Stimulated activated CD8-positive, alpha-beta memory T cell treated with anti-CD3 and anti-CD28 coated beads, Interleukin-7, amount 100 ng/mL, for 24 hours (primary cell): ENCODE measurements at places on chromosomes 5 and 9.

GRCh38 chr9:33799928-33800704 lies 4.8 kb downstream of the PRSS3 start:
- DNase-seq = no peak

DNA sequence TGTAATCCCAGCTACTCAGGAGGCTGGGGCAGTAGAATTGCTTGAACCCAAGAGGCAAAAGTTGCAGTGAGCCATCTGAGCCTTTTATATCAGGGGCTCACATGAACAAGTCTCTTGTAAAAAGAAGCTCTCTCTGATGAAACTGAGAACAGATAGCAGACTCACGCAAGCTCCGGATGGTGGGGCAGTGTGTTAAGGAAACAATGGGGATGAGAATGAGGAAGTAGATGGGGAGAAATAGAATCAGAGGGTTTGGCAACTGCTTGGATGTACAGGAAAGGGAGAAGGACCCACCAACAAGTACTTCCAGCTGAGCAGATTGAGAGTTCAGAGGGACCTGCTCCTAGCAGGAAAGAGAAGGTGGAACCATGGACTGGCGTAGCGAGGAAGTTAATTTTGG lies 18.6 kb downstream of the TMEM252 start:
- no peak for DNase-seq

GRCh38 chr9:88300556-88300955 lies 87.7 kb upstream of the SPIN1 start:
- no peak for DNase-seq

- no peak for DNase-seq
Observed at GRCh38 chr5:107040907-107041306, 629.8 kb downstream of the EFNA5 start.

GRCh38 chr9:26565118-26565517 lies 327.5 kb downstream of the CAAP1 start:
- DNase-seq = no peak

DNA sequence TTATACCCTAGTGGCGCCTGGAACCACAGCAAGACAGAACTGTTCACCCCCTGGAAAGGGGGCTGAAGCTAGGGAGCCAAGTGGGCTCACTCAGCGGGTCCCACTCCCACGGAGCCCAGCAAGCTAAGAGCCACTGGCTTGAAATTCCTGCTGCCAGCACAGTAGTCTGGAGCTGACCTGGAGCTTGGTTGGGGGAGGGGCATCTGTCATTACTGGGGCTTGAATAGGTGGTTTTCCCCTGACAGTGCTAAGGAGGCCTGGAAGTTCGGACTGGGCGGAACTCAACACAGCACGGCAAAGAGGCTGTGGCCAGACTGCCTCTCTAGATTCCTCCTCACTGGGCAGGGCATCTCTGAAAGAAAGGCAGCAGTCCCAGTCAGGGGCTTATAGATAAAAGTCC lies 19.5 kb downstream of the BTNL3 start:
- no peak for DNase-seq

GRCh38 chr9:76415731-76416130 lies 21.5 kb upstream of the RFK start:
- no peak for DNase-seq

- DNase-seq = no peak
Observed at GRCh38 chr9:107545036-107545435, 55.5 kb upstream of the KLF4 start.

DNA sequence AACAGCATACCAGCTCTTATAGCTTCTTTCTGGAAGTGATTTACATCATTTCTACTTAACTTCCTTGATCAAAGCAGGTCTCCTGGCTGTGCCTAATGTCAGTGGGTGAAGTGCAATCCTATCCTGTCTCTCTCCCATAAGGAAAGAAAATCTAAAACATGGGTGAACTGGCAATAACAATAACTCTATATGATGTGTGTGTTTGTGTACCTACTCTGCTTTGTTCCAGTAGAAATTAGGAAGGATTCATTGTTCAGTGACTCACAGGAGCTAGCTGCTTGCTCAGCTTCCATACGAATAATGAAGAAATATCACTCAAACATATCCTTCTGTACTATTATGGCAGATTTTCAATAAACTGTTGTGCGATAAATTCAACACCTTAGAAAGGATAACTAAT lies 123.7 kb downstream of the ADGRV1 start:
- DNase-seq = no peak

- DNase-seq = no peak
Observed at GRCh38 chr5:138754699-138755057, 1.5 kb downstream of the CTNNA1 start.

GRCh38 chr9:37466037-37466709 lies 923 bp upstream of the ZBTB5 start:
- DNase-seq = no peak

DNA sequence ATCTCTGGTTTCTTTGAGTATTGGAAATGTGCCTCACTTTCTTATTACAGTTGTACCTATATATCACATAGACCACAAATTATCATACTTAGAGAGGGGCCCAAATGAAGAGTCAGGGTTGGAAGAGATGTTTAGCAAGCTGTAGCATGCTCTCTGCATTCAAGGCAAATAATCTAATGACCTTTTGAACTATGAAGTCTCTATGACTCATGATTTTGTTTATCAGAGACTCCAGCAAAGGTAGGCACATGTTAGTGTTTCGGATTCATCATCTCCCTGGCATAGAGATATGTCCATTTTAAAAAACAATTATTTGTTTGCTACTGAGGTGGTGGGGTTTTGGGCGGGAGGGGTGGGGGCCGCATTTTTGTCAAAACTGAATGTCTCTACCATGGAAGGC lies 2000.1 kb downstream of the EFNA5 start:
- no peak for DNase-seq

- no peak for DNase-seq
Observed at GRCh38 chr5:177982072-177982727, 13.8 kb downstream of the PROP1 start.

DNA sequence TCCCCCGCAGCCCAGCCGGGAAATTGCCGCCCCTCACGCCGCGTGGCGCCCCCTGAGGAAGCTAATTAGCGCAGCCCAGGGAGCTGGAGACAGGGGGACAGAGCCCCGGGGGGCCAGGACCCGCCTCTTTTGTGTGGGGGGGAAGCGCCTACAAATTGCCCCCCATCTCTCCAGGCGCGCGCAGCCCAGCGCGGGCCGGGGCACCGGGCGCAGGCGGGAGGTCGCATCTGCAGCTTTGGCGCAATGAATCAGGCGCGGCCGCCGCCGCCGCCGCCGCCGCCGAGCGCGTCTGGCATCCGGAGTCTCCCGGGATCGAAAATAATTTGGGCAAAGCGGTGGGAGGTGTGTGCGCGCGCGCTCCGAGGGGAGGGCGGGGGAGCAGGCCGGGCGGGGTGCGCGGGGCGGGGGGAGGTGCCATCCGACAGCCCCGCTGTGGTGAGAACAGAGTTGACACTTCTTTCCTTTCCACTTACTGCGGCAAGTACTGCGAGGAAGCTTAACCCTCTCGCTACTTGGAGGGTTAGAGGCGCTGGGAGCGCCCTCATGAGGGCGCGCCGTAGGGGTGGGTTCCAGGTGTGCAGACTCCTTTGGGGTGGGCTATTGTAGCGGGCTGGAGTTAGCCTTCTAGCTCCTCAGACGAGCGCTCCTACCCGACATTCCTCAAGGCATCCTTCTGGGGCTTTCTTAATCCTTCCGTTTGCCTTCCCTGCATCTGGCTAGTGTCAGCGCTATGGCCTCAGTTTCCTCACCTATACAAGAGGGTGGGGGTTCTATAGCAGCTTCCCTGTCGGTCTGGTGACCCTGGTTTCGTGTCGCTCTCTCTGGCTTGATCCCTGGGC lies 63.1 kb downstream of the CXXC5 start:
- no peak for DNase-seq

DNA sequence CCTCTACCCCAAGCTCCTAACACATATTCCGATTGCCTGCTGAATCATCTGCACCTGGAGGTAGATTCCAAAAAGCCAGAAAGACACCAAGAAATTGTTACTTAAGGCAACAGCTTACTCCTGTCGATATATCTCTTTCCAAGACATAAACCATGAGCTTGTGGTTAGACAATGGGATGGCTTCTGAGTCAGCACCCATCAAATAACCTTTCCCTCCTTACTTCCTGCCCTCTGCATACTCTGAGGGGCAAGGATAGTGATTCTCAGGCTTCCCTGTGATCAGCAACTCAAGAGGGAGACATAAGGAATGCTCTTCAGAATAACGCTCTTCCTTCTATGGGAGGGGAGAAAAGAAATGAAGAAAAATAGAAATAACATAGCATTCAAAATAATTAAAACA lies 70.9 kb downstream of the TMEM215 start:
- no peak for DNase-seq

GRCh38 chr5:96254980-96255691 lies 177.9 kb downstream of the PCSK1 start:
- no peak for DNase-seq
